NCI-H2081 (cell line): ENCODE measurements at places on chromosomes 6 and 20.
A peak's percentile ranks its signal among the peaks of the same experiment; 100 is the strongest.

- DNase-seq: no peak
Observed at GRCh38 chr6:131780600-131780999, 27.2 kb upstream of the ENPP1 start.

DNA sequence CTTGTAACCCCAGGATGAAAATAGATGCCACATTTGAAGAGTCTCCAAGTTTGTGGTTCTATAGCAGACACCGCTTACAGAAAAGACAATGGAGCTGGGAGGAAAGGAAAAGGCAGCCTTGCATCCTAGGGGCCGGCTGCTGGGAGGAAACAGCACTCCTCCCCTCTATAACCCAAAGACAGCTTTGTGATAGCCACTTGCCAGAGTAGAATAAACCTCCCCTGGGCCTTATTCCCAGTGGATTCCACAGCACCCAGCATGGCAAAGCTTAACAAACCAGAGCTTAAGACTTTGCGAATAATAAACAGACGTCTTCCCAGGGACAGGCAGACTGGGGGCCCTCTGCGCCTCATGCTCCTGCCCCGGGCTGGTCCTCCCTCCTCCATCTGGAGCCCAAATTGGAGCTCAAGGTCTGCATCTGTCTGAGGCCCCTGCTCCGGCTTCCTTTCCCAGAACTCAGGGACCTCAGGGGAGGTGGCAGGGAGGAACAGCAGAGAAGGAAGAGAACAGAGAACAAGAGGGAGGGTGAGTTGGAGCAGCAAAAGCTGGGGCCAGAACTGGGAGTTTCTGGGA, 8.8 kb upstream of the TAF8 start:
- no peak for DNase-seq

- no peak for DNase-seq
Observed at GRCh38 chr20:57676589-57677583, 32.9 kb downstream of the PMEPA1 start.

DNA sequence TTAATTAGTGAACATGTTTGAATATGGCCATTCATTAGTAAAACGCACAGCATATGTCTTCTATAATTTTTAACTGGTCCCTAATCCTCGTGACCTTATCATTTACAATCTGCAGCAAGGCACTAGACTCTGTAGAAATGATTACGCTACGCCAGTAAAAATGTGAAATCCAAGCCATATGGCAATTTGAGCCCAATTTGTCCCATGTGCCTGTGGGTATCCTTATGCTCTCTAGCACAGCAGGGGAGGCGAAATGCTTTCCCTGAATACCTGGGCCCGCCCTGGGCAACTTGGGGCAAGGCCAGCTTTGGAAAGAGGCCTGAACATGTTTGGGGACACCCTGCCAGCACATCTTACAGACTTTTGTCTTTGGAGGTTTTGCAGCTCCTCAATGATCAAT, 122.7 kb upstream of the AGPAT4 start:
- DNase-seq: no peak

DNA sequence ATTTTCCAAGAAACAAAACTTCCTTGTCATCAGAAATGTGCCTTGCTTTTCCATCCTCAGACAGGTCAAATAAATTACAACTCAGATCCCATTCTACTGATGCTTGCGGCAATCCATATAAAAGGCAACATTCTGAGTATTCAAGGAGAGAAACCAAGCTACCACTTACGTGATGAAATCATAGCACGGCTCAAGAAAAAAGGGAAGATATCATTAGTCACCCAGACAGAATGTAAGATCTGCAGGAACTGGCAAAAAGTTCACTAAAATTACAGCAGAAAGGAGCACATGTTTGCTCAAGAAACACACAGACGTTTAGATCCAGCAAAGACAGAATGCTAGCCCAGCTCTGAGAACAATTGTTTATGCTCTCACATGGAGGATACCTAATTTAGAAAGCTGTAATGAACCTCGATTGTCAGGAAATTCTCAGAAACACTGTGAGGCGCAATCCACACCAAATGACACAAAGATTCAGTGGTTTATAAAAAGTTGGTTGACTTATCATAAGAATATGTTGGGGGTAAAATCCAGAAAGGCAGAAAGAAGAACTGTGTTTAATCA, 304.2 kb downstream of the ADGRG6 start:
- no peak for DNase-seq

GRCh38 chr6:160085713-160086505, 35.7 kb upstream of the SLC22A1 start:
- no peak for DNase-seq

DNA sequence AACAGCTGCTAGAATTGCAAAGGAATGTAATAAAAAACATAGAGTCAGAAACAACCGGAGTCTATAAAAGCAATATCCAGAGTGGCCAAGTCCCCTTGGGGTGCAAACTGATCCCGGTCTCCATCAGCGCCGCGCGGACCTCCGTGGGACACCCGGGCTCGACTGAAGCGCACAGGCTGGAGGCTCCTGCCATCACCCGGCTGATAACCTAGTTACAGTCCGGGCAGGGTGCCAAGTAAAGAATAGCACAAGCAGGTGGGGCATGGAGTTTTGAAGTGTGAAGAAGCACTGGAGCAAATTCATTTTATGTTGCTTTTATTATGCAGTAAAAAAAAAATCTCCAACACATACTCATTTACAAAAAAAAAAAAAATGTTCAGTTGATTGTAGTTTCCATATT, 205.1 kb upstream of the GMDS start:
- peak; percentile 46 for DNase-seq

DNA sequence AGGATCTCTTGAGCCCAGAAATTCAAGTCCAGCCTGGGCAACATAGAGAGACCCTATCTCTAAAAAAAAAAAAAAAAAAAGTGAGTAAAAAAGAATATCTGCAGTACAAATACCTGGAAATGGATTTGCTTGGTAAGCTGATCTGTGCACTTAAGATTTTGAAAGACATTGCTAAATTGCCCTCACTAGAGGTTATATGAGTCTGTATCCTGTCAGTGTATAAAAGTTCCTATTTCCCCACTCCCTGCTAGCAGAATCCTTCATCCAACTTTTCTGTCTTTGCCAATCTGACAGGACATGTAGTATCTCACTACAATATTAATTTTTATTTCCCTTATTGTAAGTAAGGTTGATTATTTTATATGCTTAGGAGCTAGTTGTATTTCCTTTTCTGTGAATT, 36.1 kb downstream of the BICRAL start:
- DNase-seq: no peak

GRCh38 chr20:8749986-8750385, 318.9 kb upstream of the PLCB4 start:
- DNase-seq: no peak

DNA sequence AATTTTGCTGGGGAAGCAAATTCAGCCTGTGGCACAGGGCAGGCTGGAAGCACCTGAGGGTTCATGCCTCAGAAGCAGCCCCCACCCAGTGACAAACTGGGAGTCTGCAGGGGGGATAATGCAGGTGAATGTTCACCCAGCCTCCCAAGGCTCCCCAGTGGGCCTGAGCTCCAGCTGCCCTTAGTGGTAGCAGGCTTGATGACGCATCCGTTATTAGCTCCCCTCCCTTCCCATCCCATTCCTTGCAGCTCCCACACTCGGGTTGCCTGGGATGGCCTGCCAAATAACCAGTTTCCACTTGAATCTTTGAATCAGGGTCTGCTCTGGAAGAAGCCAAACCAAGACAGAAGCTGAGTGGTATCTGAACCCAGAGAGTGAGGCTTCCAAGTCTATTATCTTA, 15.8 kb downstream of the KCNK15 start:
- DNase-seq: no peak

DNA sequence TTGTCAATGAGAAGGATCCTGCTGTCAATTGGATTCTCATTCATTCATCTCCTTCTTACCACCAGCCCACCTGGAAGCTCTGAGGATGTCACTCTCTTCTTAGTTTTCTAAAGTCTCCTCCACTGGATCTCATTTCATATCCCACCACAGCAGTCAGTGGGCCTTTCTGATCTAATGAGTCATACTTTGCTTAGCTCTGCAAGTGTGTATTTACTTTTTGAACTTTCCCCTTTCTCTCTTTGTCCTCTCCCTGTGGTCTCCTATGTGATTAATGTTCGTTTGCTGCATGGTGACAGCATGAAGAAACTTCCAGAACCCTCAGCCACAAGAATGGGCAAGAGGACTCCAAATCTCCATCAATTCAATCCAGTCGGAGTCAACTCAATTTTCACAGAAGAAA, 63.6 kb upstream of the SYNDIG1 start:
- DNase-seq: no peak

DNA sequence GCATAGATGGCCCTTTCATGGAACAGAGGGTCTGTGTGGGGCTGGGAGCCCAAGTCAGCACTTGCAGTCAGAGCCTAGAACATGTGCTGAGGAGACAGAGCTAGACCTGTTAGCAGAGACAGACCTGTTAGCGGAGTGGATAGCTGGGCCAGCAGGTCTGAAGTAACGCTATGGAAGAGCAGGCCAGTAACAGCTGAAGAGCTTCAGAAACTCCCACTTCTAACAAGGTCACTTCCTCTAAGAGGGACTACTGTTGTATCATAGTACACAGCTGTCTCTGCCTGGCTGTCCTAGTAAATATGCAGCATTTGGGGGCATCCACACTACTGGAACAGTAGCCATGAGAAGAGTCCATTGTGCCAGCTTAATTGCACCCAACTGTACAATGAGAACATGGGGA, 41.2 kb upstream of the POLR1H start:
- no peak for DNase-seq
